Bronchus fibroblast of lung (primary cell): ENCODE measurements at places on chromosomes 5 and 9. TPM values are rescaled to one million over a fixed set of nuclear protein-coding genes. Genes with fewer than 3 reads are reported as not detected.

Gene PCDHB7
- total RNA-seq, result 0.15 and 0.17 TPM in 2 replicates

Gene C9
- total RNA-seq, result not detected in 2 replicates

Gene ARHGEF28
- 9.2 and 10.7 TPM in 2 replicates for total RNA-seq

Gene DEPDC1B
- total RNA-seq, result 13.3 and 16.4 TPM in 2 replicates

Gene CDH12
- not detected in 2 replicates for total RNA-seq

Gene ESM1
- 1.0 and 2.5 TPM in 2 replicates for total RNA-seq

Gene CAMK4
- 8.6 and 9.9 TPM in 2 replicates for total RNA-seq

Gene PFN3
- not detected in 2 replicates for total RNA-seq

Gene ZFP2
- 0.67 and 1.0 TPM in 2 replicates for total RNA-seq

Gene ADAMTS6
- 16.5 and 19.3 TPM in 2 replicates for total RNA-seq

Gene SLC27A6
- 0.15 and 0.17 TPM in 2 replicates for total RNA-seq

Gene TAF1L
- not detected in 2 replicates for total RNA-seq

Gene ERBIN
- total RNA-seq, result 33.9 and 35.5 TPM in 2 replicates

Gene GPR150
- 0.34 and 0.59 TPM in 2 replicates for total RNA-seq

Gene SOX30
- 0.15 TPM in 1 of 2 replicates, not detected in the other for total RNA-seq

Gene TEX48
- total RNA-seq, result not detected in 2 replicates

Gene UNC13B
- total RNA-seq, result 11.1 and 11.3 TPM in 2 replicates

Gene CDH9
- not detected in 2 replicates for total RNA-seq

Gene PCA3
- total RNA-seq, result not detected in 2 replicates

Gene ELAVL2
- not detected in 2 replicates for total RNA-seq

Gene ENTPD2
- total RNA-seq, result not detected in 2 replicates

Gene RASEF
- under 0.01 TPM in 1 of 2 replicates, not detected in the other for total RNA-seq

Gene LHX2
- total RNA-seq, result 0.15 TPM in 1 of 2 replicates, not detected in the other

Gene S1PR3
- total RNA-seq, result 26.6 and 28.7 TPM in 2 replicates

Gene ZNF462
- 5.7 and 6.8 TPM in 2 replicates for total RNA-seq

Gene IFNB1
- total RNA-seq, result not detected in 2 replicates

Gene ADAMTS2
- 28.1 and 37.0 TPM in 2 replicates for total RNA-seq

Gene CACNA1B
- total RNA-seq, result under 0.01 TPM in 2 replicates
